Ascending aorta (tissue), 2 donors: ENCODE measurements at places on chromosomes 1 and 21. TPM values are rescaled to one million over a fixed set of nuclear protein-coding genes. Genes with fewer than 3 reads are reported as not detected.

GRCh38 chr1:175812936-175813335 lies 69.5 kb upstream of the TNR start:
- peaks cover 20% of the 10 kb centered on the region for H3K4me1 ChIP-seq
- H3K36me3 ChIP-seq, result no peaks in the 10 kb centered on the region
- no peak overlapping the region for H3K4me3 ChIP-seq
- DNase-seq, result no peak
- no peaks in the 10 kb centered on the region for H3K27me3 ChIP-seq

DNA sequence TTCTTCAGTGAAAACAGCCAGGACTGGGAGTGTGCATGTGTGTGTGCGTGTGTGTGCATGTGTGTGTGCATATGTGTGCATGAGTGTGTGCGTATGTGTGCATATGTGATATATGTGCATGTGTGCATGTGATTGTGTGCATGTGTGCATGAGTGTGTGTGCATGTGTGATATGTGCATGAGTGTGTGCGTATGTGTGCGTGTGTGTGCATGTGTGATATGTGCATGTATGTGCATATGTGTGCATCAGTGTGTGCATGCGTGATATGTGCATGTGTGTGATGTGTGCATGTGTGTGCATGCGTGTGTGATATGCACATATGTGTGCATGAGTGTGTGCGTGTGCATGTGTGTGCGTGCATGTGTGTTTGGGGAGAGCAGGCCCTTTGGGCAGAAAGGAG lies 89.8 kb downstream of the ITPKB start:
- peaks cover 26% of the 10 kb centered on the region for H3K36me3 ChIP-seq
- no peak overlapping the region for H3K4me3 ChIP-seq
- H3K27ac ChIP-seq, result no peak overlapping the region
- peaks cover 16% of the 10 kb centered on the region for H3K4me1 ChIP-seq
- no peaks in the 10 kb centered on the region for H3K27me3 ChIP-seq
- DNase-seq, result no peak

DNA sequence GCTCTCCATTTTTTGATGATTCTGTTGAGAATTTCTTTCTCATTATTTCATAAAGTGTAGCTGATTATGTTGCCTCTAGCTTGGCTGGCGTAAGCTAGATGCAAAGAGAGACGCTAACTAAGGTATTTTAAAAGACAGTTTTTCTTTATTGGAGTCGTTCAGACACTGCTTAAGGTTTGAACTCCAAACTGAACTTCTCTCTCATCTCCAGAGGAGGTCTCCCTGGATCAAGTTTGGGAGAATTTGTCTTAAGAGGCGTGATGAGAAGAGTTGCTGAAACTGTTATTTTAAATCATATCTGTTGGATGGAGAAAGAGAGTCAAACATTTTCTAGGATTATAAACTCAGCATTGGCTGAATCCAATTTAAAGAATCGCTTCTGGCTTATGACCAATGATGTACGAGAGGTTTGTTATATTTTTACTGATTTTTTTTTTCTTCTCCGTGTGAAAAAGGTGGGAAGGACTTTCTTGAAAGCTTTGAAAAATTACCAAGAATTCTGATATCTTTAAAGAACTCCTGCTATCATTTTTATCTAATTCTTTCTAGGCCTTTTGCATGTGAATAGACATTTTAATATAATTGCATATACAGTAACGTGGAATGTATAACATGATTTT lies 34.0 kb downstream of the MAP3K7CL start:
- H3K36me3 ChIP-seq, result no peaks in the 10 kb centered on the region
- H3K27me3 ChIP-seq, result no peaks in the 10 kb centered on the region
- H3K4me3 ChIP-seq, result no peak overlapping the region
- H3K27ac ChIP-seq, result peak overlapping the region; percentile 78

DNA sequence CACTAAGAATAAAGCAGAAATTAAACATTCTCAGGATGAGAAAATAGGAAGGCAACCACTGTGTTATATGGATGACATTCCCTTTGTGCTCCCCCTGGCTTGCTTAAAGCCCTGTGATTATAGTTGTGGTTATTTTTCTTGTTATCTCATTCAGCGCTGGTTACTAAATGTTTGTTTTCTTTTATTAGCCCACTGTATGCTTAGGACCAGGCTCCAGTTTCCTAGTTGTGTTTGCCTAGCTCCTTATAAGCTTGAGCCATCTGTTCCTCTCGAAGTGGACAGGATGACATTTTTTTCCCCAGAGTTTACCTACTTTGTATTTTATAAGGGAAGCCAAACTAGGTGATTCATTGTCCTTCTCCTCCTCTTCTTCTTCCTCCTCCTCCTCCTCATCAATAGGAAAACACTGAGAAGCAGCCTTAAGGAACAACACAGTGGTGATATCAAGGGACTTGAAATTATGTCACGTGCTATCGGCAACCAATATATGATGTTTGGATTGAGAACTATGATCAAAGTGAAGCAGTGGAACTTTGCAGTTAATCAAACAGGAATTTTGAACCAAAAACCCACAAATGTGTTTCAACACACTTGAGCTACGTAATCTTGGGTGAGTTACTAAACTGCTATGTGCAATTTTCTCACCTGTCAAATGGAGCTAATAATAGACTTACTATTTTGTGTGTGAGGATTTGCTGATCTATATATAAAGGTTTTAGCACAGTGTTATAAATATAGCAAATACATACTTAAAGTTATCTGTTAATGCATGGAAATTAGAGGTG lies 35.1 kb upstream of the RGS7 start:
- no peak for DNase-seq
- no peaks in the 10 kb centered on the region for H3K4me1 ChIP-seq
- no peaks in the 10 kb centered on the region for H3K36me3 ChIP-seq
- H3K27me3 ChIP-seq, result no peaks in the 10 kb centered on the region
- no peak overlapping the region for H3K4me3 ChIP-seq

Gene CRYAA
- not detected for total RNA-seq

Gene CNKSR1
- not detected for total RNA-seq
